ENCODE measurements at places on chromosomes 11 and 22.

GRCh38 chr11:382081-382629, 11.9 kb upstream of the PKP3 start:
- no peak for DNase-seq

- peak; percentile 32 for DNase-seq
Measured at GRCh38 chr11:61776561-61777075, 15.8 kb downstream of the TMEM258 start.

GRCh38 chr11:10518123-10518522, 22.9 kb downstream of the RNF141 start:
- DNase-seq, result no peak

- DNase-seq, result peak; percentile 59
Measured at GRCh38 chr22:29342577-29343312, 27.2 kb upstream of the RASL10A start.

- DNase-seq, result no peak
Measured at GRCh38 chr11:64876835-64877341, 1.5 kb downstream of the EHD1 start.

DNA sequence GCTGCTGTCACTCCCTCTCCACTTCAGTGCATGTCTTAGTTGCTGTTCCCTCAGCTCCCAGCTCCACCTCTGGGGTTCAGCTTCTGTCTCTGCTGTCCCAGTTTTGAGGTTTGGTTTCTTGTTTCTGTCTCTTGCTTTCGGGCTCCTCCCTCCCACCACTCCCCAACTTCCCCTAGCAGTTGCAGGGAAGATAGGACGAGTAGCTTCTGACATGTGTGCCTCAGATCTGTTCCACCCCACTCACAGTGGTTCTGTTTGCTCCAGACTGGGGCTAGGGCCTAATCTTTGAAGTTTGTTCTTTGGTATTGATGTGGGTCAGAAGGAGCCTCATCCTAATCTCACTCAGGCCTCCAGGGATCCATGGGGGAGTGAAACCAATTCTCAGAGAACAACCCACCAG, 2.6 kb upstream of the RRM1 start:
- DNase-seq, result no peak

DNA sequence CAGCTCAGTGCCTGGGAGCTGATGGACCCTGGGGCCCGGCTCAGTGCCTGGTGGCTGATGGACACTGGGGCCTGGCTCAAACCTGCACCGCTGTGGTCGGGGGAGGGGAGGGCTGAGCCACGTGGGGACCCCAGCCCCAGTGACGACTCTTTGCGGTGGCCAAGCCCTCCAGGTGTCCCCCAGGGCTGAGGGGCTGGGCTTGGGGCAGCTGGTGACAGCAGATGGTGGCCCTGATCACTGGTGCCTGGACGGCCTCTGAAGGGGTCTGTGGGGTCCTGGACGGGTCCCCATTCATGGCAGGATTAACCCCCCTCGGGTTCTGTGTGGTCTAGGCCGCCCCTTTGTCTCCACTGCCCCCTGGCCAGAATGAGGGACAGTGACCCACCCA, 3.4 kb upstream of the MUC5B start:
- no peak for DNase-seq

DNA sequence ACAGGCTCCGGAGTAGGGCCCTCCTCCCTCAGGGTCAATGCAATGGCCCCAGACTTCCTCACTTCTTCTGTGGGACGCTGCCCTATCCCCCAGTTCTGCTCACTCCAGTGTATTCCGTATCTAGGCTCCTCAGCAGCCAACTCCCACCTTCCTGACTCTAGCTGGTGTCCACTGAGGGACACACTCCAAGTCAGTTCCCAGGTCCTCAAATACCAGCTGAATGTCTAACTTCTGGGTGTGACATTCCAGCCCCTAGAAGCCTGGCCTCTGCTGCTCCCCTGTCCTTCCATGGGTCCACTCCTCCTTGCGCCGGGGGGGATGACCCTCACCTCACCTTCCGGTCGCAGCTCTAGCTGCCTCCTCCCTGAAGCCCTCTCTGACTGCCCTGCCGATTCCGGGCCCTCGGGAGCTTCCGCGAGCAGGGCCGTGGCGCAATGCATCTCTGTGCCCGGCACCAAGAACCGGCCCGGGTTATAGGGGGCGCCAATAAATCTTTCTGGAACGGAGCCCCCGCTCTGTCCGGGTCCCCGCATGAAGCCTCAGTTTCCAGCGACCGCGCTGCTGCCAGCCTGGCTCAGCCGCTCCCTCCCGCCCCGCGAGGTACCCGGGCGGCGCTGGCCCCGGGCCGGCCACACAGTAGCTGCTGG, 15.4 kb downstream of the BAD start:
- peak; percentile 58 for DNase-seq

GRCh38 chr22:31089160-31090100, 8.3 kb downstream of the SMTN start:
- no peak for DNase-seq

Data from GF-D8 (cell line).